ENCODE measurements at places on chromosomes 5 and 9.

GRCh38 chr9:136204145-136204805 is 653 bp downstream of the LHX3 start:
- no peak for DNase-seq

- no peak for DNase-seq
Observed at GRCh38 chr5:21071986-21072385, 1084.0 kb upstream of the CDH18 start.

DNA sequence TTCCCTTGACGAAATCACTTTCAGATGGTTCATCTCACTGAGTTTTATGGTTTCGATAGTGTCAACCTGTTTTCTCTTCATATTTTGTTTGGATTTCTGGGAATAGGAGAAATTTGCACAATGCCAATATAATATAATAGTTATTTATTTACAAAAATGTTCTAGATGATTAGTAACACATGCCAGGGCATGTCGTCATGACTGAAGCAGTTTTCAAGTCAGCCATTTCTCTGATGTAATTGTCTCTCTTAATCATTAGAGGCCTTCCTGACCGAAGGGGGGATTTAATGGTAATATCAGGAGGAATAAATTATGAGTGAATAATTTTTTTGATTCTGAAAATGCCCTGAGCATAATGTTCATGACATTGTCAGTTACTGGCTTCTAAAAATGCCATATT is 246.5 kb upstream of the ATP10B start:
- DNase-seq, result no peak

- DNase-seq, result no peak
Observed at GRCh38 chr5:90613918-90614504, 55.4 kb downstream of the ADGRV1 start.

DNA sequence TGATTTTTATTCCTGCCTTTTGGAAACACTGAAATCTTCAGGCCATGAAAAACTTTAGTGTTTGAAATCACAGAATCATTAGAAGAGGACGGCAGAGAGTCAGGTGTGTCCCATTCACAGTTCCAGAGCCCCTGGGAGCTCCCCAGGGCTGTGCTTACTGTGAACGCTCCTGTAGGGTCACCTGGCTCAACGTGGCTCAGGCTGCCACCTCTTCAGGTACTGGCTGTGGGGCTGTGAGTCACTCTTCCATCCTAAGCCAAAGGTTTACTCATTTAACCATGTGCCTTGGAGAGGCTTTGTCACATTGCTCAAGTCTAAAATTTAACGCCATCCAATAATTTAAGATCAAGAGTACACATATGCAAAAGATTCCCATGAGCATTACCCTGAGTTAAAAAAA is 50.2 kb upstream of the FSTL4 start:
- DNase-seq, result no peak

All from left hindlimb (tissue), 1 donor.